Heart left ventricle (tissue), 16 donors: ENCODE measurements at places on chromosomes 11 and 22. TPM values are rescaled to one million over a fixed set of nuclear protein-coding genes. Genes with fewer than 3 reads are reported as not detected.
A peak's percentile ranks its signal among the peaks of the same experiment; 100 is the strongest.

Gene FGF19
- not detected for total RNA-seq

Gene HBG2
- not detected for total RNA-seq

Gene NCAM1
- total RNA-seq: 418 TPM

Gene CRACR2B
- 20.2 TPM for total RNA-seq

Gene LRRC4C
- 0.67 TPM for total RNA-seq

Gene MAPK1
- total RNA-seq: 140 TPM

Gene IRAG1
- 3.7 TPM for total RNA-seq

GRCh38 chr11:1892116-1892515, 421 bp upstream of the PRR33 start:
- H3K36me3 ChIP-seq: peaks cover 19% of the 10 kb centered on the region
- H3K27me3 ChIP-seq: no peaks in the 10 kb centered on the region
- peak overlapping the region; percentile 15 for H3K4me3 ChIP-seq
- DNase-seq: peak; percentile 42
- H3K27ac ChIP-seq: no peak overlapping the region
- no peaks in the 10 kb centered on the region for H3K4me1 ChIP-seq

GRCh38 chr11:112584672-112585071, 324.0 kb upstream of the PLET1 start:
- no peaks in the 10 kb centered on the region for H3K27me3 ChIP-seq
- H3K27ac ChIP-seq: no peak overlapping the region
- H3K4me3 ChIP-seq: no peak overlapping the region

- no peak for DNase-seq
- no peaks in the 10 kb centered on the region for H3K27me3 ChIP-seq
- no peak overlapping the region for H3K4me3 ChIP-seq
- H3K27ac ChIP-seq: no peak overlapping the region
- no peaks in the 10 kb centered on the region for H3K4me1 ChIP-seq
These were observed 40.5 kb downstream of the GGTLC2 start for GRCh38 chr22:22684580-22685561.

DNA sequence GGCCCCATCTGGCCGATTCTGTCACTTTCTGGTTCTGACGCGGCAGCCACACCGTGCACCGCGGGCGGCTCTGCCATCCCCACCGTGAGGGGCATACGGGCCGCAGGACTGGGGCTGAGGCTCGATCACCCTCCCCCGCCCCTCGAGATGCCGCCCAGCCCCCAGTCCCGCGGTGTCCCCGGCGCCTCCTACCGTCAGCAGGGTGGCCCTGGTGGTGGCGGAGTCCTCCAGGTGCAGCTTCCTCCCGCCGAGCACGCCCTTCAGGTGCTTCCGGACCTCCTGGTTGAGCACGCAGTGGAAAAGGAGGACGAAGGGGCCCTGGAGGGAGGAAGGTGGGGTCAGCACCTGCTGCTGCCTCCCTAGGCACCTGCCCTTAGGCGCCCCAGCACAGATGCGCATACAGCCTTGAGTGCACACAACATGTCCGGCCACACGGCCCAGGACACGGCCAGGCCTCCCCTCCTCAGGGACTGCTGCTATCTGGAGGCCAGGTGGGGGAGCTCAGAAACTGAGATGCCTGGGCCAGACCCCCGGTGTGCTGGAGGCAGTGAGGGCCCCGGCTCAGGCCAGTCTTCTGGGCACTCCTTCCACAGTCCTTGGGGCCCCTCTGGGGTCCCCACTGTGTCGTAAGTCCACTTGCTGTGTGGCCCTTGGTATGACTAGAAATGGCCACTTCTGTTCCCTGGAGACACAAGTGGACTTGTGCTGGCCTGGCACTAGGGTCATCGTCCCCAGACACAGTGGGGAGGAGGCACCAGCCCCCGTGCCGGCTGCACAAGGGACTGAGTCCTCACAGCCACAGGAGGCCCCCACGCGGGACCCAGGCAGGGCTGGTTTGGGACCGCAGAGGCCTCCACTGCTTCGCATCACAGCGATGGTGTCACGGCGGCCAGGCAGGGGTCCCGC, 31.5 kb downstream of the TRMU start:
- DNase-seq: no peak
- H3K27me3 ChIP-seq: no peaks in the 10 kb centered on the region
- no peak overlapping the region for H3K27ac ChIP-seq
- H3K4me1 ChIP-seq: no peaks in the 10 kb centered on the region
- no peaks in the 10 kb centered on the region for H3K36me3 ChIP-seq

GRCh38 chr11:72418834-72419560, 15.3 kb downstream of the CLPB start:
- H3K27me3 ChIP-seq: no peaks in the 10 kb centered on the region
- H3K4me3 ChIP-seq: no peak overlapping the region
- DNase-seq: no peak
- no peaks in the 10 kb centered on the region for H3K36me3 ChIP-seq
- peaks cover 12% of the 10 kb centered on the region for H3K4me1 ChIP-seq
- H3K27ac ChIP-seq: no peak overlapping the region

GRCh38 chr22:48627203-48627602, 1200.5 kb downstream of the BRD1 start:
- H3K36me3 ChIP-seq: no peaks in the 10 kb centered on the region
- no peak overlapping the region for H3K4me3 ChIP-seq
- H3K27ac ChIP-seq: no peak overlapping the region
- DNase-seq: no peak

- DNase-seq: no peak
- H3K27me3 ChIP-seq: peaks cover 30% of the 10 kb centered on the region
- no peaks in the 10 kb centered on the region for H3K4me1 ChIP-seq
- H3K4me3 ChIP-seq: no peak overlapping the region
These were observed 18.7 kb downstream of the MMP10 start for GRCh38 chr11:102761646-102762238.

- H3K36me3 ChIP-seq: no peaks in the 10 kb centered on the region
- H3K4me3 ChIP-seq: no peak overlapping the region
- H3K4me1 ChIP-seq: peaks cover 65% of the 10 kb centered on the region
These were observed 4.9 kb downstream of the PLXNB2 start for GRCh38 chr22:50302564-50302963.

- H3K4me3 ChIP-seq: no peak overlapping the region
- no peak for DNase-seq
- H3K4me1 ChIP-seq: no peaks in the 10 kb centered on the region
These were observed 155.0 kb upstream of the CCDC90B start for GRCh38 chr11:83441171-83441570.

DNA sequence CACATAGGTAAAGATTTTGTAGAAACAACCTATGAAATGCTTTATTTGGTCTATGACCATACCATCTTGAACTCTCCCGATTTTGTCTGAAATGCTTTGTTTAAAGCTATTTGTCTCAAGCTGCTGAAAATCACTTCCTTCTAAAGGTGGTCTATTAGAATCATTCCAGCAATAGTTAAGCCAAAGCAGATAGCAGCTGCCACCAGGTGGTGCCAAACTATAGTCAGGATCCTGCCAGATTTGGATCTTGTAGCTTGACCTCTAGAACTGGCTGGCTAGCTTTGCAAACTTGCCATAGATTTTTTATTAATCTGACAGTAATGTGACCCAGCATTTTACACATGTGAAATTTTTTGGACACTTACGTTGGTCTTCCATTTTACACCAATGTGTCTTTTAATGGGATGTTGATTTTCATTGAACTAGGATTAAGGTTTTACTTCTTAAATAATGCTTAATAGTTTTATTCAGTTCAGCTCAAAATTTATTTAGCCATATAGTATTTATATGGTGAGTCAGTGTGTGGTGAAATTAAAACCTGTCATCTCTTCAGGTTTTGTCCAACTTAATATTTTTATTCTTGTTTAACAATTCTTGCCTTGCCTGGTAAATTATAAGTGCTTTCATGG, 19.7 kb downstream of the CTR9 start:
- no peaks in the 10 kb centered on the region for H3K27me3 ChIP-seq
- H3K4me1 ChIP-seq: peaks cover 15% of the 10 kb centered on the region
- H3K36me3 ChIP-seq: no peaks in the 10 kb centered on the region
- no peak overlapping the region for H3K4me3 ChIP-seq
- DNase-seq: peak; percentile 52

- peaks cover 16% of the 10 kb centered on the region for H3K4me1 ChIP-seq
- DNase-seq: no peak
- no peak overlapping the region for H3K27ac ChIP-seq
- no peaks in the 10 kb centered on the region for H3K36me3 ChIP-seq
- no peak overlapping the region for H3K4me3 ChIP-seq
- H3K27me3 ChIP-seq: no peaks in the 10 kb centered on the region
These were observed 62.2 kb downstream of the COMMD9 start for GRCh38 chr11:36227044-36227443.

DNA sequence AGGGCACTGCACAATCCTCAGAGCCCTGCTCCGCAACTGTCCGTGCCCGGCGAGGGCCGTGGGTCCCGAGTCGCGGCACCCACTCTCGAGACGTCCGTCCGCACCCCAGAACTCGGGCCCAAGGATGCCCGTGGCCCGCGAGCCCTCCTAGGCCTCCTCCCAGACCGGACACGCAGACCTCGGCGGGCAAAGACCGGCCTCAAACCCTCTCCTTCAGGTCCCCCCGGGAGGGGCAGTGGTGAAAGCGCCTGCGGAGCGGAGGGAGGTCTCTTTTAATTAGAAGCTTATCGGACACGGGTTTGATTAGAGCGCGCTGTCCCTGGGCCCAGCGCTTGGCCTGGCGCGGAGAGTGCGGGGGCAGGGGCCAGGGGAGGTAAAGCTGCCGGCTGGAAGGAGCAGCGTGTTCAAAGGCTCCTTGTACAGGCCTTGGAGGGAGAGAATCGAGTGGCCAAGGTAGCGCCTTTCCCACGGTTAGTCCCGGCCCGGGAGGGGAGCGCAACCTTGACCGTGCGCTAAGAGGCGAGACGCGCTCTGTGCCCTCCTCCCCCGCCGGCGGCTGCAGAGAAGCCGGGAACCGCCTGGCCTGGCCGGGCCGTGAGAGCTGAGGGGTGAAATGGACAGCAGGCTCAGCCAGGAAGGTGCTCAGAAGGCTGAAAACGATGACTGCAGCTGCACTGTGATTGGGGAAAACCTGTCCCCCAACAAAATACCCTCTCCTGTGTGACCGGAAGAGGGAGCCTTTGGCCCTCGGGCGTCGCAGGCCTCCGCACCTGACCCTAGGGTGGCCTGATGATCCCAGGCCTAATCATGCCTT, 4.6 kb downstream of the WT1 start:
- peak overlapping the region; percentile 88 for H3K27ac ChIP-seq
- peaks cover 62% of the 10 kb centered on the region for H3K27me3 ChIP-seq
- no peaks in the 10 kb centered on the region for H3K36me3 ChIP-seq
- peaks cover 30% of the 10 kb centered on the region for H3K4me1 ChIP-seq

- peaks cover 14% of the 10 kb centered on the region for H3K4me1 ChIP-seq
- no peak overlapping the region for H3K4me3 ChIP-seq
- no peak for DNase-seq
These were observed 133.4 kb downstream of the DBX1 start for GRCh38 chr11:20026629-20027555.

DNA sequence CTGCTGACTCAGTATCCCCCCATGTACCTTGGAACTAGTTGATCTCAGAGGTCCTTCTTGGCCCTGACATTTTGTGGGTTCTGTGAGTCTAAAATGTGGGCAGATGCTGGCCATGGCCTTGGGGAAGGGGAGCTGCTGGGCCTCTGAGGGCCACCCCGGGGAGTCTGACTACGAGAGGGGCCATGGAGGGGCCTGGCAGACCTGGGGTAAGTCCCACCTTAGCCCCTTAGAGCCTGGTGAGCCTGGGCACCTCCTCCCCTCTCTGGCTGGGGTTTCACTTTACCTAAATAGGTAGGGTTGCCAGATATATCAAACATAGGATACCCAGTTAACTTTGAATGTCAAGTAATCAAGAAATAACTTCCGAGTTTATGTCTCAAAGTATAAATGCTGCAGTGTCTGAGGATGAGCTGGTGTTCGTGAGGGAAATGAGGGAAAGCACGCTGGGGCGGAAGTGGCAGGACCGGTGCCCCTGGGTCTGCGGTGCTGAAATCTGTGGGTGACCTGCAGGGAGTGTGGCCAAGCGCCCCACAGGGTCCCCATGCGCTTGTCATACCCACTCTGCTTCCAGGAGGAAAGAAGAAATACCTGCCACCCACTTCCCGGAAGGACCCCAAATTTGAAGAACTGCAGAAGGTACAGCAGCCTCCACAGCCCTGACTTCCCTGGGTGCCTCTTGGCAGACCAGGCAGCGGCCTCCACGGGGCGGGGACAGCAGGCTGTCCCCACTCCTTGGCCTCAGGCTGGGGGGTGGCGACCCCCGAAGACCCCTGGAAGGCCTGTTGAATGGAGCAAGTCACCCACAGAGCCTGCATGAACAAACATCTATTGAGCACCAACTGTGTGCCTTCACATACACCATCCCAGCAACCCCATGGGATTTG, 4.8 kb downstream of the PARVG start:
- peaks cover 8% of the 10 kb centered on the region for H3K27me3 ChIP-seq
- H3K4me3 ChIP-seq: no peak overlapping the region
- peaks cover 22% of the 10 kb centered on the region for H3K36me3 ChIP-seq
- no peak for DNase-seq
- H3K4me1 ChIP-seq: no peaks in the 10 kb centered on the region

DNA sequence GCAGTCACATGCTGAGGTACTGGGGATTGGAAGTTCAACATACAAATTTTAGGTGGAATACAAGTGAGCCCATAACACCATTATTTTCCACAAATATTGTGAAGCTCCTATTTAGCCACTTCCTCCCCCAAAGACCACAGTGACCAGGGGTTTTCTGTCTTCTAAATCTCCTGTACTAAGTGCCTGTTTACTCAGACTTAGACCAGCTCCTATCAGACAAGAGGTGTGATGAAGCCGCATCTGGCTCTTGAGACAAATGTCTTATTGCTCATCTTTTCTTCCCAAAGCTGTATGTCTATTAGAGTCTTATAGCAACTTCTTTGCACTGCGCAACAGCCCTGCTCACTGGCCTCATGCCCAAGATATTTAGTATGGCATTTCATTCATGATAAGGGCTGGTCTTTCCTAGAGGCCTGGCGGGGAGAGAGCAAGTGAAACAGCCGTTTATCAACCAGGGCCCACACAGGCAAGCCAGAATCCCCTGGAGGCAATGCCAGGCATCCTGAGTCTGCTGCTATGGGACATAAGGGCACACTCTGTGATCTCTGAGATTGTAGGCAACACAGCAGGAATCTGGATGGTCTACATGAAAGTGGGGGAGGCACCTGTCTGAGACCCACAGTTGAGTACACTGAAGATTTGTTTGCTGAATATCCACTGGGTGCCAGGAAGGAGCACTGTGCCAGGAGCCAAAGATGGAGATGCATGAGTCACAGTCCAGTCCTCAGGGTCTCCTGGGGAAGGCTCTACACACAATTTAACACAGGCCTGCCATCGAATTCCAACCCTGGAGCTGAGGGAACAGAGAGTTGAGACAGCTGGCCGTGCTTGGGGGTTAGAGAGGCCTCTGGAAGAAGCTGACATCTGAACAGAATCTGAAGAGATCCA, 78.5 kb upstream of the NCAM1 start:
- H3K27ac ChIP-seq: peak overlapping the region; percentile 84
- H3K4me1 ChIP-seq: no peaks in the 10 kb centered on the region
- H3K27me3 ChIP-seq: no peaks in the 10 kb centered on the region
- peak; percentile 79 for DNase-seq
- H3K4me3 ChIP-seq: no peak overlapping the region

DNA sequence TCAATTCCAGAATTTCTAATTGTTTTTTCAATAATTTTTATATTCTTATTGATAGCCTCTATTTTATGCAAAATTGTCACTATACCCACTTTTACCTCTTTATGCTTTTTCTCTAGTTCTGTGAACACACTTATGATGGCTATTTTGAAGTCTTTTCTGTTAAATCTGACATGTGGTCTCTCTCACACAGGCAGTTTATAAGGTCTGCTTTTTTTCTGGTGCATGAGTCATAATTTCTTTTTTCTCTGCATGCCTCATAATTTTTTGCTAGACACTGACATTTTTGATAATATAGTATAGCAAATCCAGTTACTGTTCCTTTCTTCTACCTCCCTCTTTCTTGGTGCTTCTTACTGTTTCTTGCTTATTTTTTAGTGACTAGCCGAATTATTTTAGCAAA, 36.0 kb downstream of the ZBTB44 start:
- no peak overlapping the region for H3K4me3 ChIP-seq
- no peak overlapping the region for H3K27ac ChIP-seq
- H3K36me3 ChIP-seq: no peaks in the 10 kb centered on the region
- no peaks in the 10 kb centered on the region for H3K27me3 ChIP-seq
